ENCODE measurements at places on chromosomes 5 and 9.

DNA sequence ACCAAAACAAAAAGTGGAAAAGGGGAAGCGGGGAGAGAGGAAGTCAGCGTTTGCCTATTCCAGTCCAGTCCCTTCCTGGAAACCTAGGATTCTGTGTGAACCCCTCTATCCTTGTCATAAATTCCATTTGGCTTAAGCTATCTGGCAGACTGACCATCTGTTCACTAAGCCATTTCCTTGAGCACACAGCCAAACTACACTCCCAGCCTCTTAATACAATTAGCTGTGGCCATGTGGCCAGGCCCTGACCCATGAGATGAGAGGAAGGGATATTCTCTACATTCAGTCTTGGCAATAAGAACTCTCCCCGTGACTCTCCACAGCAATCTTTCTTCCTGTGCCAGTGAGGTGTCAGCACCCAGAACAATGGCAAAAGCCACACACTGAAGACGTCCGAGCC, 424.8 kb downstream of the TLE1 start:
- no peak for DNase-seq

DNA sequence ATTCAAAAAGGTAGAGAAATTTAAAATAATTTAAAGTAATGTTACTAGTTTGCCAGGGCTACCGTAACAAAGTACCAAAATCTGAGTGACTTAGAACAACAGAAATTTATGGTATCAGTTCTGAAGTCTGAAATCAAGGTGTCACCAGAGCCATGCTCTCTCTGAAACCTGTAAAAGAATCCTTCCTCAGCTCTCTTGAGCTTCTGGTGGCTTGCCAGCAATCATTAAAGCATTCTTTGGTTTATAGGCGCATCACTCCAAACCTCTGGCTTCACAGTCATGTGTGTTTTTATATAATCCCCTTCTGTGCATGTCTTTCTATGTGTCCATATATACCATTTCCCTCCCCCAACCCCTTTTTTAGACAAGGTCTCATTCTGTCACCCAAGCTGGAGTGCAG, 220.3 kb downstream of the COX7C start:
- no peak for DNase-seq

GRCh38 chr9:35357116-35357515, 132.8 kb upstream of the RUSC2 start:
- no peak for DNase-seq

GRCh38 chr9:136799854-136800657, 3.9 kb downstream of the CCDC183 start:
- no peak for DNase-seq

GRCh38 chr5:176901260-176902101, 2.3 kb upstream of the HK3 start:
- no peak for DNase-seq

DNA sequence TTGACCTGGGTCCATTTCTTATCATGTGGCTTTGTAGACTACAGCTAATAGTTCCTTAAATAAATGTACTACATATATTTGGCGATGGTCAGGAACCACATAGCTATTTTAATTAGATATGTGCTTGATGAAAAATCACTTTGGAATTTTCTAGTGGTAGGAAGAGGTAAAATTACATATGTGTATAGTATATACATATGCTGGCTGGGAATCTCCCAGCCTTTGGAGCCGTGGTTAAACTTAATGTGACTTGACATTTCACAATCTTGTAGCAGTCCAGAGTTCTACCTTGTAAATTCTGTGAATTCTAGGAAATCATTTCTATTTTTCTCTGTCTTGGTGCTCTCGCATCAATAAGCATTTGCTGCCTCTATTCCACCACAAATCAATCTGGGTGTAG, 565.0 kb downstream of the DMRTA1 start:
- DNase-seq = no peak

DNA sequence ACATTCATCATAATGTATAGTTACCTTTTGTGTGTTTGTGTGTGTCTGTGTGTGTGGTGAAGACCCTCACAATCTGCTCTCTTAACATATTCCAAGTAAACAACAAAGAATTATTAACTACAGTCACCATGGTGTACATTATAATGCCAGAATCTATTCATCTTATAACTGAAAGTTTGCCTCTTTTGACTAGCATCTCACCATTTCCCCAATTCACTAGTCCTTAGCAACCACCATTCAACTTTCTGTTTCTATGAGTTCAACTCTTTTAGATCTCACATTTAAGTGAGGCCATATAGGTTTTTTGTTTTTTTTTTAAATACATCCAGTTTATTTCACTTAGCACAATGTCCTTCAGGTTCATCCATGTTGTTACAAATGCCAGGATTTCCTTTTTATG, 83.6 kb downstream of the SMC2 start:
- no peak for DNase-seq

DNA sequence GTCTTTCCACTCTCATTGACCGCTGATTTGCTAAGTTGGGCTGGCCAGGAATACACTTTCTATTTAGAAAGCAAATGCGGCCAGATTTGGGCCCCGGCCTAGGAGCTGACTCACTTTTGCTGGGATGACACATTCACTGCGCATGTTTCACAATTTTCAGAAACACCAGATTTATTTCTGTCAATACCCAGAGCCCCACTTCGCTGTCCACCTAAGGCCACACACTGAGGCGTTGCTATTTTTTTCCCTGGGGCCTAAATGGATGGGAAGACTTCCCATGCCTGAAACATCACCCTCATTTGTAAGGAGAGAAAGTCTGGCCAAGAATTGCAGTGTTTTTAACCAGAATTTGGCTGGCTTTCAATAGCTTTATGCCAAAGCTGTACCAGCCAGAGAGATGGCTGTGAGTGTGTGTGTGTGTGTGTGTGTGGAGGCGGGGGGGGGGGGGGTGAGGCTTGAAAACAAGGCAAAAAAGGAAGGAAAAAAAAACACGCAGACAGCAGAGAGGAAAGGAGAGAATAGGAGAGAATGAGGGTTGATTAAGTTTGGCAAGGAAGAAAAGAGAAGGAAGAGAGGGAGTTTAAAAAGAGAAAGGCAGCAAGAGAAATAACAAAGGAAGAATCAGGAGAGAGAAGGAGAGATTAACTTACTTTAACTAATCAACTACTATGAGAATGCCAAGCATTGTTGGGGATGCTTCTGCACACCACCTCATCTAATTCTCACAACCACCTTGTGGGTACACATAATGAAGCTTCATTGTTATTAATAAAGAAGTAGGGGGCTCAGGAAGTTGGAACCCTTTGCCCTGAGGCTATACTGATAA, 261.4 kb upstream of the KLF4 start:
- DNase-seq = no peak

DNA sequence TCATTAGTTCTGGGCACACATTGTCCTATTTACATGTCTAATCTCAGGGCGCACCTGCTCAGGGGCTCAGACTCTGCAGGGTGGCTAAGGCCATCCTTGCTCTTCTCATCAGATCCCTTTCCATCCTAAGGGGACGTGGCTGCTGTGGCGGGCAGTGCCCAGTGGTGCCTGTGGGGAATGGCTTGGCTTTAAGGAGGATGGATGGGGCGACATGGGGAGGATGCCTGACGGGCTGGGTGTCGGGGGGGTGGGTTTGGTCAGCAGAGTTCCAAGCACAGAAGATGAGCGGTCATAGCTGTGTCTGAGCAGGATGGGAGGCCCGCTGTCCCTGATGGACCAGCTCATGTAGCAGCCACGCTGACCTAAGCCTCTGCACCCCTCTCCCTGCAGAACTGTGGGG, 40.9 kb upstream of the SUSD3 start:
- no peak for DNase-seq

GRCh38 chr5:42057254-42057690, 132.2 kb downstream of the FBXO4 start:
- DNase-seq = peak; percentile 57

DNA sequence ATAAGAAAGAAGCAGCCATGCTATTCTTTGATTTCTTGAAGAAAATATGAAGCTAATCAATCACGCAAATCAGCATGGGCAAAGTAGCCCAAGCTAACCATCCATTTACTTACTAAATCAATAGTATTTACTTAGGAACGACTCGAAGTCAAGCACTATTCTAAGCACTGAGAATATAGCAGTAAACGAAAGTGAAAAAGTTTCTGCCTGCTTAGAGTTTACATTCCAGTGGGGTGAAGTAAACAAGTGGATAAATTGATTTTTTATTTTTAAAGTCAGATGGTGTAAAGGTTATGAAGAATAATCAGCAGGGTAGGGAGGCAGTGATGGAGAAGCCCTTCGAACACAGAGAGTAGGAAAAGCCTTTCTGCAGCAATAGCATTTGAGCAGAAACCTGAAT, 5.5 kb downstream of the TSTD2 start:
- no peak for DNase-seq

- DNase-seq = no peak
Measured at GRCh38 chr9:136765041-136765440, 723 bp upstream of the LCN15 start.

- no peak for DNase-seq
Measured at GRCh38 chr5:121158451-121158850, 693.2 kb upstream of the FTMT start.

DNA sequence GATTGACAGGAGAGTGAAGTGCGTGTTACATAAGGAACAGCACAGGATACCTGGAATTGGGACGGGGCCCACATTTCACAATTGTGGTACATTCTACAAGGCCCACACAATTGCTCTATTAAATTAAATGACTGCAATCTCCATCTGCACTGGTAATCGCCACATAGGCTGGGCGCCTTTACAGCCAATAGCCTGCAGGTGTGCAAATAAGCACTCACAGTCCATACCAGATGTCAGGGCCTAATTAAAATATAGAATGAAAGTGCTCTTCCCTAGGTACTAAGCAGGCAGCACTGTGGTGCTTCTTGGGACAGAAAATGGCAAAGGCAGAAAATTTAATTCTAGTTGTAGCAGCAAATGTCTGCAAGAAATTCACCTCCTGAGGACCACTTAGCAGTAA, 82.7 kb downstream of the ATP10B start:
- no peak for DNase-seq

DNA sequence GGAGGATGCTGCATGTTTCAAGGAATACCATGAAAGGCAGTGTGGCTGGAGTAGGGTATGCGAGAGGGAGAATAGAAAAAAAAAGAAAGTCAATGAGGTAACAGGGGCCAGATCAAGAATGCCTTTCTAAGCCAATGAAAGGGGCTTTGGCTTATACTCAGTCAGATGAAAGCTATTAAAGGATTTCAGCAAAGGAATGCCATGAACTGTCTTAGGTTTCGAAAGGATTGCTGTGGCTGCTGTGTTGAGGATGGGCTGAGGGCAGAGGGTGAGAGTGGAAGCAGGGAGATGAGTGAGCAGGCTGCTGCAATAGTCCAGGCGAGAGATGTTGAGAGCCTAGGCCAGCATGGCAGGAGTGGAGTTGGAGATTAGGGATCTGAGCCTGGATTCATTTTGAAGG, 135.4 kb upstream of the CKMT2 start:
- DNase-seq = no peak

DNA sequence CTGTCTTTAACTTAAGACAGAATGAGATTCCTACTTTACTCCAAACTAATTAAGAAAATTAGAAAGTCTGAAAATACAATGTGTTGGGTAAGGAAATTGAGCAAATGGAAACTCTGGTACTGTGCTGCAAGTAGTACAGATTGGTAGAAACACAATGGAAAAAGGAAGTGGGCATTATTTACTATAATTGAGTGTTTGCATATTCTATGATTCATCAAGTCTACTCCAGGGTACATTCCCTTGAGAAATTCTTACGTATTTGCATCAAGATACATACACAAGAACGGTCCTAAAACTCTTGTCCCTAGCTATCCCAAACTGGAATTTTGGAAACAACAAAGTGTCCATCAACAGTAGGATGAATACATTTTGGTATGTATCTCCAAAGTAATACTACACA, 123.5 kb upstream of the TARS1 start:
- no peak for DNase-seq

DNA sequence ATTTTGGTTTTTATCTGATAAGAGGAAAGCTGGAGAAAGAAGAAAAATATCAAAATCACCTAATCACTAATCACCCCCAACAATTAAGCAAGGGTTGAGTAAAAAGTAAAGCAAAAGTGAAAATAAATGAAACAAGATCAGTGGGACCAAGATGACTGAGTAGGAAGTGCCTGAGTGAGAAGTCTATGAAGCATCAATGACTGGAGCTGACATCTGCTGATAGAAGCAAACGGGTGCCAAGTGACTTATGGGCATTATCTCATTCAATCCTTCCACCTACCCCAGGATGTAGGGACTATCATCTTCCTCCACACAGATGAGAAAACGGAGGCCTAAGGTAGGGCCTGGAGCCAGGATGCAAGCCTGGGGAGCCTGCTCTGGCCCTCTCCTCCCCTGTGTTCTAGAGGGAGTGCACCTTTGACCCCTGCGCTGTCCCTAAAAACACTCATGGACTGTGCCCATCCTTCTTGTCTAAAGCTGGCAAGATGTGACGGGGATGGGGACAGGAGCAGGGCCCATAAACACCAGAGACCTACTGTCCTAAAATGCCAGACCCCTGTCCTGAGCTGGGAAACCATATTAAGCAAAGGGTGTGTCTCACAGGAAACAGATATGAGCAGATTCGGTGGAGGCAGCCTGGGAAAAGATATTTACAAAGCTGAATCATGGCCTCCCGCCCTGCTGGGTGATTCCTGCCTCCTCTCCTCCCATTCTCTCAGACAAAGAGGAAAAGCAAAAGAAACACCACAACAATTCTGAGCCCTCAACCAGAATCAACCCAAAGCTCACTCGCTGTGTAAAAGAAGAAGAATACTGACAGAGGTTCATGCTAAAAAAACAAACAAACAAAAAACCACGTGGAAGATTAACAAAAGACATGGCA, 116.0 kb downstream of the AUH start:
- DNase-seq = no peak

DNA sequence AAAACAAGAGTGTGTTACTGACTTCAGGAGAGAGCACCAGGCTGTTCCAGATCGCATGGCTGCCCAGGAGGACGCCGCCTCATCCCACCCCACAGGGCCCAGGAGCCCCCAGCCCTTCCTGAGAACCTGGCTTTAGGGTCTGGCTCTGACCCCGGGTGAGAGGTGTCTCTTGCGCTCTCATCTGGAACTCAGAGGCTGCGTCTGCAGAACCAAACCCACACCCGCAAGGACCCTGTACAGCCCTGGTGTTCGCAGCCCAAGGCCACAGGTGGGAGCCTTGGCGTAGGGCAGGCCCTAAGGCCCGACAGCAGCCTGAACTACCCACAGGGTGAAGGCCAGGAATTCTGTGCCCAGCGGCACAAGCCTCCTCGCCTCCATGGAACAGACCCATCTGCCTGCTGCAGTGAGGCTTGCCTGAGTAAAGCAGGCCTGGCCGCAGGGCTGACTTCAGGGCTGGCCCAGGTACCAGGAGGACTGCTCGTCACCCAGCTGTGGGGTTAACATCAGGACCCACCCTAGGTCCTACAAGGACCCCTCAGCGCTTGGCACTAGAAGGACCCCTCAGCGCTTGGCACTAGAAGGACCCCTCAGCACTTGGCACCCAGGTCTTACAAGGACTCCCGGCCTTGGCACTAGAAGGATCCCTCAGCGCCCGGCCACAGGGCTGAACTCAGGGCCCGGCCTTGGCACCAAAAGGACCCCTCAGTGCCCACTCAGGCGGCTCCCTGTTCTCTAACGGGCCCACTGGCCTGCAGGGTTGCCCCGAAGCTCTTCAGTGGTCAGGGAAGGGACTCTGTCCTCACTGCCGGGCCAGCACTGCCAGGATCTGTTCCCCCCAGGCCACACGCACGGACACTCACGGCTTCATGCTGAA, 48.2 kb downstream of the NKD2 start:
- no peak for DNase-seq

All from iPS DF 6.9 (cell line).